ENCODE measurements at places on chromosomes 13 and 19.

GRCh38 chr13:71758828-71759227, 108.2 kb downstream of the DACH1 start:
- DNase-seq: no peak

DNA sequence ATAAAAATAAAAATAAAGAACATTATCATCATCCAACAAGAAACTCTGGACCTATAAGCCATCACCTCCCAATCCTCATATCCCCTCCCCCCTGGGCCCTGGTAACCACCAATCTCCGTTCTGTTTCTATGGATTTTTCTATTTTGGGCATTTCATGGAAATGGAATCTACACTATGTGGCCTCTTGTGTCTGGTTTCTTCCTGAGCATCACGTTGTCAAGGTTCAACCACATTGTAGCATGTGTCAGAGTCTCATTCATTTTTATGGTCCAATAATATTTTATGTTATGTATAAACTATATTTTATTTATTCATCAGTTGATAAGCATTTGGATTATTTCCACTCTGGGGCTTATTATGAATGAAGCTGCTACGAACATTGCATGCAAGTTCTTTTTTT, 26.9 kb downstream of the SULT2B1 start:
- no peak for DNase-seq

DNA sequence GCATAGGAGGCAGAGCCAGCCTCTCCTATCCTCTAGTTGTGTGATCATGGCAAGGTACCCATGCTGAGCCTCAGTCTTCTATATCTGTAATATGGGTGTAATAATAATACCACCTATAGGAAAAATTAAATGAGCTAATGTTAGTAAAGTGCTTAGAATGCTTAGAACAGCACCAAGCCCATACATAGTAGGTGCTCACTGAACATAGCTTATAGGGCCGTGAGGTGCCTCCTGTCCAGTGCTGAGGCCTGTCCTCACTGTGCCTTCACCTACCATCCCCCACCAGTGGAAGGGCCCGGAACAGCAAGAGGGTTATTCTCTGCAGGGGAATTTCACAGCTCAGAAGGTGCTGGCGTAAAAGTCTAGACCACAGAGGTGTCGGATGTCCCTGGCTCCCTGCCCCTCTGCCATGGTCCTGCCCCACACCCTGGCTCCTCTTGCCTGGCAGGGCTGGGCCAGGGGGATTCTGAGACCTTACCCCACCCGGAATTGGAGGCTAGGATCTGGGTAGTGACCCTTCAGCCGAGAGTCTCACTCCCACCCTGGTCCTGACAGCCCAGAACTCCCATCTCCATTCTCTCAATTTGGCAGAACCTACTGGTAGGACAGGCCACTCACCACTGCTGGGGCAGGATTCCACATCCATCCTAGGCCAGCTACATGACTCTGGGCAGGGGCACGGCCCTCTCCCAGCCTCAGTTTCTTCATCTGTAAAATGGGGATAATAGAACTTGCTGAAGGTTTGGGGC, 2.2 kb upstream of the SCN1B start:
- no peak for DNase-seq

DNA sequence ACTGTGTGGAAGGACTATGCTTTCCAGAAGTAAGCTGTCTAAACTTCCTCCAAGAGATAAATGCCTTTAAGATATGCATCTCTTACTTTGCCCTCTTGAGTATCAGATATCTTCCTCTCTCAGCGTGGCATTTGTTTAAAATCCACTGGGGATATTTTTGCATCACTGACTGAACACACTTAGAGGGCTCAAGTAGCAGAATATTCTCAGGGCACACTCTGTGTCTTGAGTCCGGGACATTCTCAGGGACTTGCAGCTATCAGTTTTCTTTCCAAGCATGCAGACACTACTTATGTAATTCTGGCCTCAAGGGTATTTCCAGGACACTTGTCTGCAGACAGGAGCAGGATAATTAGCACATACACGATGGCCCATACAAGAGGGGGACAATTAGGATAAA, 84.7 kb downstream of the ERCC5 start:
- DNase-seq: no peak

DNA sequence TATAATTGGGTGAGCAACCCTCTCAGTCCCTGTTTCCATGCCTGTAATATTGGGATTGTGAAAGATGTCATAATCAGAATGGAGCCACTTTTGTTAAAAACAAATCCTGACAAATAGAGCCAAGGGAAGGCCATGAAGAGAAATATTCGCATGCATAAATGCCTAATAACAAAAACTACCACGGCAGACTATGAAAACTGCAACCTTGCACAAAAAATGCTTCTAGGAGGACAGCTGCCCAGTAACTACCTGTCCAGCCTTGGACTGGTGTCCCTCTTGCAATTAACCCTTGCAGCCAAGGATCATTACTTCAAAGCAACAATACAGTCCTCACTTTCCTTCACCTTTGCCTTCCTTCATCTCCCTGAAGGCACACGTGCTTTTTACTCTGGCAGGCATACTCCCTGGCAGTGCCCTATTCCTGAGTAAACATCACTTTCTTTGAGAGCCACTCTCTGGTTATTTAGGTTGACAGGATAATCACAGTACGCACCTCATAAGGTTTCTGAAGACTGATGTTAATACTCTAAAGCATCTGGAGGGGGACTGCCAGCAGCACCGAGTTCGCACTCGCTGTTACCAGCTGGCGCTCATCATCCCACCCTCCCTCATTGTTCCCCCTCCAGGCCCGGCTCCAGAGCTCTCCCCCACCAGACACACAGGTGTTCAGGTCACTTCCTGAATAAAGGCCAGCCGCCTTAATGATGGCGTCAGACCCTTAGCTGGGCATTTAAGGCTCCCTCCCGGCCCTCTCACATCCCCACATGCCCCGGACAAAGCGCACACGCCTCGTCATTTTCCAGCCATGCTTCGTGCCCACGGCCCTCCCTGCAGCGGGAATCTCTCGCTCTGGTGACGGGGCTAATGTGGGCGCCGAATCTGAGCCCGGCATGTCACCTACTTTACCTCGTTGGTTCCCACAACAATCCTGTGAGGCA, 57.3 kb downstream of the CDADC1 start:
- no peak for DNase-seq

- no peak for DNase-seq
Measured at GRCh38 chr19:40626918-40627317, 25.7 kb downstream of the LTBP4 start.

DNA sequence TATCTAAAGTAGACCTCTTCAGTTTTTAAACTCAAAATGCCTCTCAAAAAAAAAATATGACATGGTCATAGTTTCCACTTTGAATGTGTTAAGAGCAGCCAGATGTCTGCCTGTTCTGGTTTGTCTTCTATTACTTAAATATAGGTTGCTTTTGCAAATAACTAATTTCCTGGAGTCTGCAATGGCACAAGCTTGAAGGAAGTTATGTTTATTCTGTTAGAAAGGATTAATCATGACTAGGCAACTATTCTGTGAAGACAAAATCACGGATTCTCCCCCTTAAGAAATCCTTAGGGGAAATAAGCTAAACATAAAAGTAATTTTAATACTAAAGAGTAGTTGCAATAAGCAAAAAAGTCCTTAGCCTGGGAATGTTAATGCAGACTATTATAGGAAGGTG, 26.3 kb downstream of the SKA3 start:
- DNase-seq: no peak

- no peak for DNase-seq
Measured at GRCh38 chr13:79121286-79121685, 284.8 kb downstream of the RBM26 start.

Measured in stimulated activated CD4-positive, alpha-beta T cell treated with anti-CD3 and anti-CD28 coated beads, Interleukin-15, amount 100 ng/mL, for 48 hours (primary cell).